Effector memory CD8-positive, alpha-beta T cell (primary cell): ENCODE measurements at places on chromosomes 7 and 10.

DNA sequence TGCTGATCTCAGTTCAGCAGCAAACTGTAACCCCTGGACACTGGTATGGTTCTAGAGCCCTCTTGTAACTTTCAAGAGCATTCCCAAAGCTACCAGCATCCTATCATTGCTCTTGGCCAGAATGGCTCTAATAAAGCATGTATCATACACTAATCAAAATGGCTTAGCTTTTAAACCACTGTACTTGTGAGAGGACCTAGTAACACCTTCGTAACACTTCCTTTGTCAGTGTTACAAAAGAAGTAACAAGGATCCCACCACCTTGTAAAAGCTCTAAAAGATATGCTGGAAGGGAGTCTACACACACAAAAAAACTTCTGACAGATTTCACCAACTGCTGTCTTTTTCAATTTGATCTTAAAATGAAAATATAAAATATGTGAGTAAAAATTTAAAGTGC, 144.7 kb downstream of the ALOX5 start:
- peaks cover 23% of the 10 kb centered on the region for H3K4me1 ChIP-seq
- no peak overlapping the region for H3K27ac ChIP-seq
- H3K36me3 ChIP-seq: no peaks in the 10 kb centered on the region
- no peak overlapping the region for H3K4me3 ChIP-seq
- no peak for DNase-seq

GRCh38 chr7:103113164-103113563, 35.7 kb downstream of the NAPEPLD start:
- H3K27ac ChIP-seq: no peak overlapping the region
- no peak for DNase-seq
- peaks cover 10% of the 10 kb centered on the region for H3K36me3 ChIP-seq

DNA sequence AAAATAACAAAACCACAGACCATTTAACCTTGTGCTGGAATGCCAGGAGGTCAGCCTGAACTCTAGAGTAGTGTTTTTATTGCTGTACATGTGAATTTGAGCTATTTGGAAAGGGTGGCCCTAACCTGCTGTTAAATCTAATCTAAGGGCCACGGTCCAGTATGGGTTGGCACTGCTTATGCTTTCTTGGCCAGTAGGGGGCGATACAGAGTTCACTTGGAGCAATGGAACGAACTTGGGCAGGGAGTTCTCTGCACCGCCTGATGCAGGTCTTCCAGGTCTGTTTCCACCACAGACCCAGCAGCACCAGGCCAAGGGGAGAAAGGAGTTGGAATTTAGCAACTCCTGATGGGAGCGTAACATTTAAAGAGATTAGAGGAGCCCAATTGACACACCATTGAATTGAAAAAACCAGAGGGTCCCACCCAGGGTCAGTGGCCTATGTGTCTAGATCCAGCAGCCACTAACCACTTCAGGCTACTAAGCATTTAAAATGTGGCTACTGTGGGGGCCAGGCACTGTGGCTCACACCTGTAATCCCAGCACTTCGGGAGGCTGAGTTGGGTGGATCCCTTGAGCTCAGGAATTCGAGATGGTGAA, 75.7 kb upstream of the EFCAB10 start:
- peak overlapping the region; percentile 10 for H3K27ac ChIP-seq
- peaks cover 10% of the 10 kb centered on the region for H3K36me3 ChIP-seq
- H3K4me3 ChIP-seq: no peak overlapping the region
- no peaks in the 10 kb centered on the region for H3K27me3 ChIP-seq
- peak; percentile 77 for DNase-seq

- H3K27me3 ChIP-seq: no peaks in the 10 kb centered on the region
- DNase-seq: no peak
- no peaks in the 10 kb centered on the region for H3K36me3 ChIP-seq
Observed at GRCh38 chr10:112663234-112664125, 216.5 kb downstream of the VTI1A start.

- peak overlapping the region; percentile 99 for H3K27ac ChIP-seq
- H3K4me3 ChIP-seq: peak overlapping the region; percentile 82
- H3K36me3 ChIP-seq: peaks cover 24% of the 10 kb centered on the region
- no peaks in the 10 kb centered on the region for H3K27me3 ChIP-seq
- peak; percentile 31 for DNase-seq
Observed at GRCh38 chr10:22252801-22253579, 35.2 kb upstream of the EBLN1 start.

- H3K4me1 ChIP-seq: peaks cover 29% of the 10 kb centered on the region
- H3K4me3 ChIP-seq: no peak overlapping the region
- no peak for DNase-seq
- H3K36me3 ChIP-seq: no peaks in the 10 kb centered on the region
- no peaks in the 10 kb centered on the region for H3K27me3 ChIP-seq
Observed at GRCh38 chr7:151865070-151865670, 11.7 kb downstream of the PRKAG2 start.

GRCh38 chr7:156079156-156079555, 266.9 kb upstream of the SHH start:
- no peak overlapping the region for H3K27ac ChIP-seq
- H3K4me1 ChIP-seq: no peaks in the 10 kb centered on the region
- H3K36me3 ChIP-seq: no peaks in the 10 kb centered on the region

GRCh38 chr7:117146059-117146458, 176.8 kb downstream of the WNT2 start:
- no peaks in the 10 kb centered on the region for H3K27me3 ChIP-seq
- no peaks in the 10 kb centered on the region for H3K36me3 ChIP-seq
- H3K4me3 ChIP-seq: no peak overlapping the region
- no peak overlapping the region for H3K27ac ChIP-seq
- no peak for DNase-seq
- H3K4me1 ChIP-seq: no peaks in the 10 kb centered on the region

DNA sequence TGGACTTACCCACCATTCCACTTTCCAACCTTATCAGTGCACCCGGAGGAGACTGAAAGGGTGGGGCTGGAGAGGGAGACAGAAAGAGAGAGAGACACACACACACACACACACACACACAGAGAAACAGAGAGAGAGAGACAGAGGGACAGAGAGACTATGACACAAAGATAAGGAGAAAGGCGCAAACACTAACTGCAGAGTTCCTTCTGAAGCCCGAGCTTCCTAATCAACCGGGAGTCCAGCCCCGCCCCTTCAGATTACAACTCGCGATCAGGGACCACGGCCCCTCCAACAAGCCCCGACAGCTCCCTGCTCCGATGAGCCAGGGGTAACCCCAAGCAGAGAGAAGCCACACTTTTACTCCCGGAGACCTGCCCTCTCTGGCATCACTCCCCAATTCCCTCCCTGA, 499 bp downstream of the GAL3ST4 start:
- no peak for DNase-seq
- peaks cover 6% of the 10 kb centered on the region for H3K36me3 ChIP-seq
- peaks cover 48% of the 10 kb centered on the region for H3K27me3 ChIP-seq
- peaks cover 45% of the 10 kb centered on the region for H3K4me1 ChIP-seq

- no peaks in the 10 kb centered on the region for H3K27me3 ChIP-seq
- no peaks in the 10 kb centered on the region for H3K4me1 ChIP-seq
- no peak overlapping the region for H3K4me3 ChIP-seq
- DNase-seq: no peak
- H3K27ac ChIP-seq: no peak overlapping the region
- H3K36me3 ChIP-seq: peaks cover 27% of the 10 kb centered on the region
Observed at GRCh38 chr7:151568956-151569940, 49.6 kb upstream of the RHEB start.

GRCh38 chr7:102042016-102042656, 224.7 kb downstream of the CUX1 start:
- no peaks in the 10 kb centered on the region for H3K27me3 ChIP-seq
- H3K4me3 ChIP-seq: no peak overlapping the region
- H3K36me3 ChIP-seq: no peaks in the 10 kb centered on the region

GRCh38 chr7:24916463-24917040, 63.4 kb downstream of the OSBPL3 start:
- no peaks in the 10 kb centered on the region for H3K27me3 ChIP-seq
- H3K4me1 ChIP-seq: peaks cover 80% of the 10 kb centered on the region
- H3K36me3 ChIP-seq: peaks cover 8% of the 10 kb centered on the region

GRCh38 chr7:15178065-15178464, 275.5 kb upstream of the DGKB start:
- H3K4me3 ChIP-seq: no peak overlapping the region
- no peaks in the 10 kb centered on the region for H3K4me1 ChIP-seq
- H3K27ac ChIP-seq: no peak overlapping the region
- DNase-seq: no peak
- no peaks in the 10 kb centered on the region for H3K36me3 ChIP-seq

GRCh38 chr10:82075605-82076004, 200.6 kb downstream of the NRG3 start:
- no peak overlapping the region for H3K4me3 ChIP-seq
- no peaks in the 10 kb centered on the region for H3K4me1 ChIP-seq
- H3K27me3 ChIP-seq: no peaks in the 10 kb centered on the region
- no peak overlapping the region for H3K27ac ChIP-seq
- H3K36me3 ChIP-seq: no peaks in the 10 kb centered on the region
- DNase-seq: no peak

GRCh38 chr10:20040012-20040411, 223.8 kb downstream of the PLXDC2 start:
- H3K4me3 ChIP-seq: no peak overlapping the region
- H3K4me1 ChIP-seq: no peaks in the 10 kb centered on the region
- no peak for DNase-seq
- no peaks in the 10 kb centered on the region for H3K27me3 ChIP-seq

GRCh38 chr7:43678315-43678714, 51.0 kb downstream of the COA1 start:
- H3K27me3 ChIP-seq: no peaks in the 10 kb centered on the region
- DNase-seq: no peak
- H3K27ac ChIP-seq: peak overlapping the region; percentile 44
- peaks cover 2% of the 10 kb centered on the region for H3K36me3 ChIP-seq
- peaks cover 55% of the 10 kb centered on the region for H3K4me1 ChIP-seq

GRCh38 chr10:77240041-77240652, 397.5 kb downstream of the KCNMA1 start:
- DNase-seq: no peak

DNA sequence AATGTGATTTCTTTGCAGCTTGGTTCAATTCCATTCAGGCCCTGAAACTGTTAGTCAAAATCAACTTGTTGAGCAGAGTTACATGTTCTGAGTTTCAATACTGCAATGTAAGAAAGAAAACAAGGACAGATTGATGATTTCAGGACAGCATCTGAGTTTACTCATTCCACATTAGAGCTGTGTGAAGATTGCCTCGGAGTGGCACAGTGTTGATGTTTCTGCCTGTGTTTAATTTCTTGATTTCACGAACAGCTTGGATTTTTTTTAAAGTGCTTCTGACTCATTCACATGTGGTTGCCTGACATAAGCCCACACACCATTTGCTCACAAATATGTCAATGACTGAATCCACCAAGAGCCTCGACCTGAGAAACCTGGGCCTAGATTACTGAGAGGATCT, 101.2 kb upstream of the PARD3 start:
- no peaks in the 10 kb centered on the region for H3K36me3 ChIP-seq
- H3K27me3 ChIP-seq: peaks cover 8% of the 10 kb centered on the region
- no peak overlapping the region for H3K4me3 ChIP-seq
- no peak overlapping the region for H3K27ac ChIP-seq
- DNase-seq: no peak
- no peaks in the 10 kb centered on the region for H3K4me1 ChIP-seq

- H3K36me3 ChIP-seq: peaks cover 17% of the 10 kb centered on the region
- DNase-seq: no peak
- no peak overlapping the region for H3K4me3 ChIP-seq
- H3K4me1 ChIP-seq: peaks cover 27% of the 10 kb centered on the region
Observed at GRCh38 chr10:113958631-113959382, 84.9 kb upstream of the ADRB1 start.
